ENCODE measurements at places on chromosomes 2 and 18.

GRCh38 chr18:40380686-40381439, 1574.2 kb upstream of the PIK3C3 start:
- no peak for DNase-seq

DNA sequence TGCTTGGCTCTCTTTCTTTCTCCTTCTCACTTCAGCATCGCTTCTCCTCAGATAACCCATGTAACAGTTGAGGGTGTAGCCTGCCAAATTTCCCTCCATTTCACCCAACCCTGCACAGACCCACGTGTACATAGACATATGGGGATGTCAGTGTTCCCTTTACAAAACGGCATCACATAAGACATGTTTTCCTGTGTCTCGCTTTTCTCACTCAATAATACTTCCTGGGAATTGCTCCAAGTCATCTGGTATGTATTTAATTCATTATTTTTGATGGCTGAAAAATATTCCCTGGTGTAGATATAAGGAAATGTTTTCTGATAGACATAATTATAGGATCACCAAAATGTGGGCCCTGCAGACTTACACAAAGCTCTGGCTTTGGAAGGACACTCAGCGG, 176.8 kb downstream of the LOXHD1 start:
- no peak for DNase-seq

GRCh38 chr2:25054720-25055119, 12.8 kb downstream of the EFR3B start:
- DNase-seq: no peak

DNA sequence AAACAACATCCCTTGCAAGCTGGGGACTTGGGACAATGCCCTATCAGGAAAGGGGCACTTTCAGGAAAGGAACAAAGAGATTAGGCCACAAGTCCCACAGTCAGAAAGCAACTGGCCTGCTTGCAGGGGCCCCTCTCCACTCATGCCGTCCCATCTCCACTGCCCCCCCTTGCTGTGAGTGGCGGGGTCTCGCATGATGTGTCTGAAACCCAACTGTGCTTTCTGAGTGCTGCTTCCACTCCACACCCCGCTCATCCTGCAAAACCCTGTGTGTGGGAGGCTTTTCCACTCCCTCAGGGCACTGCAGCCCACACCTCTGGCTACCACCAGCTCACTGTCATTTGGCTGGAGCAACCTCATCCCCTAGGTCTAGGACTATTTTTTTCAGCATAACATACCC, 7.9 kb downstream of the HS6ST1 start:
- DNase-seq: no peak

- DNase-seq: no peak
These were observed 16.4 kb downstream of the TMEM18 start for GRCh38 chr2:660586-661359.

DNA sequence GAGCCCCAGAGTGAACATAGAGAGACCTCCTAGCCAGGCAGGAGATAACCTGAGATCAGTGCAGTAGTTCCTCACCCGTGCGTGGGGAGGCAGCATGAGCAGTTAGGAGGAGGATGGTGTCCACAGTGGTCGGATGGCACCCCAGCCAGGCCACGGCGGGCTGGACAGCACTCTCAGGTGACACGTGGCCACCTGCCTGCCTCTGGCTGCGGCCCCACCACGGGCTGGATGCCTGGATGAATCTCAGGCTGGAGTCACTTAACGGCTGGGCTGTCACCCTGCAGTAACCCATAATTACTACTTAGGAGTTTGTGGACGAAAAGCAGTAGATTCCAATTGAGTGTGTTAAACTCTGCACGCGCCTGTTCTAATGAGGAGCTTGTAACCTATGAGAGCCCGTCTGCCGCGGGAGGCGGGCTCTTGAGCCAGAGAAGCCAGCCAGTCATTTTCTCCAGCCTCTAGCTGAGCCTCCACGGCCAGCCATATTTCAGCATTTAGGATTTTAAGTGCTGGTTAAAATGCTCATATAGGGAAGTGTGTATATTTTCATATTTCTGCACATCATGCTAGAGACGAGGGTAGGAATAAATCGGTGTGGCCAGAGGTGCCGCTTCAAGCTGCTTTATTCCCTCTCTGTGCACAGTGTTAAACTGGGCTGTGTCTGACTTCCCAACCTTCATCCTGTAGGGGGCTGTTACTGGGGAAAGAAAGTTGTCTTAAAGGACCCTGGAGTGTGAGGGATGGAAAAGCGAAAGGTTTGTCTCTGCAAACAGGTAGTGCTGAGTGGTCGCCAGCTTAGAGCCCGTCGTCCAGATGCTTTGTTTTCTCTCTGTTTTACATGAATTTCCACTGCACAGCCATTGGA, 144.0 kb downstream of the GLI2 start:
- no peak for DNase-seq

GRCh38 chr2:230312638-230313037, 14.4 kb upstream of the SP140L start:
- DNase-seq: no peak

- no peak for DNase-seq
These were observed 150.4 kb upstream of the NXPH2 start for GRCh38 chr2:138930571-138930970.

DNA sequence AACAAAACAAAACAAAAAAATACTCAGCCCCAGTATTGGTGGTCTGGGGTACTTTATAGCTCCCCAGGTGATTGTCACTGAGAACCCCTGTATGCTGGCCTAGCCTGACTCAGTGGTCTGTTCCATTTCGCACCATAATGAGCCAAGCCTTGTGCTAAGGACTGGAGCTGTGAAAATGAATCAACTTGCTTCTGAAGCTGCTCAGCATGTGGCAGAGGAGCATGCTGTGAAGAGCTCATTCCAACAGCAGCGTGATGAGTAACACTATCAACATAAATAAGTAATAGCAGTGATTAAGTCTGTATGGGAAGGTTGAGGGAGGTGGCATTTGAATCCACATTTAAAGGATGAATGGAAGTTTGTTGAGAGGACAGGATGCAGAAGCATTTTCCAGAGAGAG, 67.2 kb upstream of the ATL2 start:
- DNase-seq: no peak

DNA sequence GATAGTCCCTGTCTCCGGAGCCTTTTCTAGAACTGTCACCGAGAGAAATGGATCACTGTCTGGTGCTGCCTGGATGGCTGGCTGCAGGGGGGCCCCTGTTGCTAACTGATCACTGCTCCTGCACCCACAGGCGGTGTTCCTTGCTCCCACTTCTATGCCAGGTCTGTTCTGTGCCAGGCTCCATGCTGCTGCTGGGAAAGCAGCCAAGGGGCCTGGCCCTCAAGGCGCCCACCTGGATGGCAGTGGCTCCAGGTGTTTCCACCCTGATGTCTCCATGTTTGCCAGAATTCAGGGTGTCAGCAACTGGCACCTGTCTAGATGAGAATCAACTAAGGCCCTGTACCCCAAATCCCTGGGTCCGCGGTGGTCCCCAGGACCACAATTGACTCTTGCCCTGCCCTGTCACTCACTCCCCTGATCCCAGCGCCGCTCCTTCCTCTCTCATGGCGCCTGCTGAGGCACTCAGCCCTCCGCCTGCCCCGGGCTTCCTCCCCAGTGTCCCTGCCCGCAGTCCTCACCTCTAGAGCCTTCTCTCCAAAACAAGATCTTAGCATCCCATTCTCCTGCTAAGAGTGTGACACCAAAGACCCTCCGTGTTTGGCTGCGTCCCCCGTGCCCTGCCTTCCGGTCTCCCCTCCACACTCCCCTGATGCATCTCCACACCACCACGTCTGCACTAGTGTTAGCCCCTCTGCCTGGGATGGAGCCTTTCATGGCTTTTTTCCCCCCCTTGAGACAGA, 72.5 kb upstream of the OTOF start:
- DNase-seq: no peak

GRCh38 chr18:29311580-29311979, 1134.7 kb upstream of the CDH2 start:
- DNase-seq: no peak

GRCh38 chr2:352696-353095, 64.8 kb upstream of the ALKAL2 start:
- no peak for DNase-seq

DNA sequence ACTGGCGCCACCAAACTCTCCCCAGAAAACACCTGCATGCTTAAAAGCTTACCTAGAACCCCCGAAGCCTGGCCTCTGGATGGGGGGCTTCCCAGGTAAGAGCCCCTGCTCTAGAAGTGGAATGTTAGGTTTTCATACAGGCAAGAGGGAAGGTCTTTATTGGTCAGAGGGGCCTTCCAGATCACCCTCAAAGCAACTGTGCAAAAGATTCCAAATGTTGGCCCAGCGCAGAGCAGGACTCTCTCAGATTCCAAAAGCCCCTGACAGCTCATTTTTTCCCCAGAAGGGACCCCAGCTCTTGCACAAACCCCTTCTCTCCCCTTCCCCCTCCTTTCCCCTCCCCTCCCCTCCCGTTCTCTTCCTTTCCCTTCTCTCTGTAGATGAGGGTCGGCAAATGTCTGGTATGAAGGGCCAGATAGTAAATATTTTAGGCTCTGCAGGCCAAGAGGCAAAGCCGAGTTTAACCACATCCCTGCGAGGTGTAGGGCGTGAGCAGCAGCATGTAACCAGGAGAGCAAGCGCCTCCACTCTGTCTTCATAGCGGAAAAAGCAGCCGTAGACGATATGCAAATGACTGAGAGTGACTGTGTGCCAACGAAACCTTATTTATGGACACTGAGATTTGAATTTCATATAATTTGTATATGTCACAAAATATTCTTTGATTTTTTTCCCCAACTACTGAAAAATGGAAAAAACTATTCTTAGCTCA, 116.9 kb downstream of the SMAD7 start:
- peak; percentile 83 for DNase-seq

GRCh38 chr2:449246-450067, 161.6 kb upstream of the ALKAL2 start:
- DNase-seq: no peak

- DNase-seq: no peak
These were observed 475.6 kb downstream of the TDRD15 start for GRCh38 chr2:21599417-21599816.

DNA sequence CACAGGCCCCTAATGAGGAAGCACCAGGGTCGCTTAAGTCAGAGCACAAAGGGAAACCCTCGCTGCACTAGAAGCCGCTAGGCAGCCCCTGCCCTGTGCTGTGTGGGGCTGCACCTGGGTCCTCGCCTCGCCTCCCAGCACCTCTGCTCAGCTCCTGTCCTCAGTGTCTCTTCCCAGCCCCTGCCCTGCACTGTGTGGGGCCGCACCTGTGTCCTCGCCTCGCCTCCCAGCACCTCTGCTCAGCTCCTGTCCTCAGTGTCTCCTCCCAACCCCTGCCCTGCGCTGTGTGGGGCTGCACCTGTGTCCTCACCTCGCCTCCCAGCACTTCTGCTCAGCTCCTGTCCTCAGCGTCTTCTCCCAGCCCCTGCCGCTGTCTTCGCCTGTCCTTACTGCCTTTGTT, 342.8 kb downstream of the EIPR1 start:
- DNase-seq: no peak

DNA sequence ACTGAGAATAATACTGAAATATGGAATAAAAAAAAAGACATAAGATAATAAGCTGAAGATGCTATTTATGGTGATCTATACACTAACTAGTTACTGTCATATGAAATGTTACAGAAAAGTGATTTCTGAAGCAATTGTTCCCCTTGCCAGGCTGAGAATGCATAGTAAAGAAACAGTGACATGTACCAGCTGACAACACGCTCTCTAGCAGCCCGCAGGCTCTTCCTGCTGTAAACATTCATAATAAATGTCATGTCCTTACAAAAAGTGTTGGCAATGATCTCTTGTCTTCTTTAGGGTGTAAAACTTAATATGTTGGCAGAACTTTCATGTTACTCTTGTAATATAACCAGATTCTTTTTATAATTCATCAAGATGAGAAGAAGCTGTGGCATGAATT, 1171.3 kb downstream of the DSC3 start:
- no peak for DNase-seq

- DNase-seq: peak; percentile 78
These were observed 13.4 kb downstream of the SERPINB7 start for GRCh38 chr18:63788447-63789096.
